ENCODE measurements at places on chromosomes 2 and 18. TPM values are rescaled to one million over a fixed set of nuclear protein-coding genes. Genes with fewer than 3 reads are reported as not detected.

- no peak for DNase-seq
Measured at GRCh38 chr2:149561309-149561926, 26.2 kb downstream of the MMADHC start.

GRCh38 chr2:160375802-160376469, 117.7 kb downstream of the RBMS1 start:
- no peak for DNase-seq

DNA sequence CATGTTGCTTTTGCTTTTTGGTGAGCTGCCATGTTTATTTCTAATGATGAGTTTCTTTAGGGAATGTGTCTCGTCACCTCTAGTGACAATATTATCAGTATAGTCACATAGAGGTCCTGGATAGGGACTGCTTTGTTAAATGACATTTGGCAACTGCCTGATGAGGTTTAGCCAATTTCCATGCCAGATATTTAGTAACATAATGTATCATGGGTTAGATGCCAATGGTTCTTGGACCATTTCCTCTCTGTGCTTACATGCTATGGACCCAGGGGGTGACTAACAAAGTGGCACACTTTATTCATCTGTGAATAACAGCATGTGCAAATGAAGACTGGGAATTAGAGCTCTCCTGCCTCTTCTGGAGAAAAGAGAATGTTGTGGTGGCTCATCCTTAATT, 56.2 kb upstream of the RAB27B start:
- DNase-seq: no peak

GRCh38 chr2:202881570-202881969, 10.0 kb upstream of the ICA1L start:
- no peak for DNase-seq

DAW1 gene
- total RNA-seq: 1.9 TPM

Data from omental fat pad (tissue), 4 donors.